ENCODE measurements at places on chromosomes 2 and 18.

- DNase-seq, result no peak
Measured at GRCh38 chr2:215540658-215541057, 104.8 kb upstream of the FN1 start.

- DNase-seq, result no peak
Measured at GRCh38 chr18:78583739-78584458, 395.7 kb upstream of the SALL3 start.

- no peak for DNase-seq
Measured at GRCh38 chr2:52311862-52312261, 1279.9 kb upstream of the NRXN1 start.

- peak; percentile 84 for DNase-seq
Measured at GRCh38 chr2:113876503-113877387, 13.1 kb upstream of the ACTR3 start.

GRCh38 chr18:62264984-62265383 is 60.1 kb upstream of the TNFRSF11A start:
- DNase-seq, result no peak

GRCh38 chr2:236644502-236644911 is 74.9 kb downstream of the ACKR3 start:
- DNase-seq, result no peak

GRCh38 chr2:173955004-173955403 is 10.2 kb downstream of the SP3 start:
- DNase-seq, result no peak

DNA sequence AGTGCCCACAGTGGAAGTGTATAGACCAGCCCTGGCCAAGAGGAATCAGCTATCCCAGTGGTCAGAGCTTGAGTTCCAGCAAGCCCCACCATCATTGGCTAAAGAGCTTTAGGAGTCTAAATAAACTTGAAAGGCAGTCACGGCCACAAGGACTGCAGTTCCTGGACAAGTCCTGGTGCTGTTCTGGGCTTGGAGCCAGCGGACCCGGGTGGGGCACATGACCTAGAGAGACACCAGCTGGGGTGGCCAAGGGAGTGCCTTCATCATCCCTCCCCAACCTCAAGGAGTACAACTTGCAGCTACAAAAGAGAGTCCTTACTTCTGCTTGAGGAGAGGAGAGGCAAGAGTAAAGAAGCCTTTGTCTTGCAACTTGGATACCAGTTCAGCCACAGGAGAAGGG is 439.8 kb upstream of the TMEFF2 start:
- DNase-seq, result no peak

DNA sequence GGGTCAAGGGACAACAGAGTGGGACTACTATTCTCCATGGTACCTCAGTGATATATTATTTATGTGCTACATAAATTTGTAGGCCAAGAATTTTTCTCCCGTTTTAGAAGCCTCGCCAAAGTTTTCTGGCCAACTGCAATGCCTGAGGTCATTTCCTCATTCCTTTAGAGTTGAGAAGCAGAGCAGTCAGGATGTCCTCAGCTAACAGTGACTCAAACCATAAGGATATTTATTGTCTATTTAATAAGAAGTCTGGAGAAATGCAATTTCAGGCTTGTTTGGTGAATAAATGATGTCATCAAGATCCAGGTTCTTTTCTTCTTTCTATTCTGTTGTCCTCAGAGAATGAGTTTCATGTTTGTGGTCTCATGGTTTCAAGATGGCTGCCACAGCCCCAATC is 91.0 kb downstream of the ADCYAP1 start:
- DNase-seq, result no peak

DNA sequence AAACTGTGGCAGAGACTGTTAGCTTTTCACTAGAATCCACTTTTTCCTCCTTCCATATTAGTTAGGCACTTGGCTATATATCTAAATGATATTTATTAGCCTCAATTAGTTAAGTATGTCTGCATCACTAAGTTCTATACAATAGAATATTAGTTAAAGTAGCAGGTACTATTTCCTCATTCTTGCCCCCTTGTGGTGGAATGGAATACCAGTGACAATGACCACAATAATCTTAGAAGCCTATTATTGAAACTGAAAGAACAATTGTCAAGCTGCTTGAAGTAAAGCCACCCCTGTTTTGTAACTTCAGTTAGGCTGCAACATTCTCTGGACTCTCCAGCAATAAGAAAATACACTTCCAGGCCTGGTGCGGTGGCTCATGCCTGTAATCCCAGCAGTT is 476.3 kb upstream of the VWC2L start:
- DNase-seq, result peak; percentile 3

- no peak for DNase-seq
Measured at GRCh38 chr2:30987566-30987965, 150.7 kb downstream of the GALNT14 start.

DNA sequence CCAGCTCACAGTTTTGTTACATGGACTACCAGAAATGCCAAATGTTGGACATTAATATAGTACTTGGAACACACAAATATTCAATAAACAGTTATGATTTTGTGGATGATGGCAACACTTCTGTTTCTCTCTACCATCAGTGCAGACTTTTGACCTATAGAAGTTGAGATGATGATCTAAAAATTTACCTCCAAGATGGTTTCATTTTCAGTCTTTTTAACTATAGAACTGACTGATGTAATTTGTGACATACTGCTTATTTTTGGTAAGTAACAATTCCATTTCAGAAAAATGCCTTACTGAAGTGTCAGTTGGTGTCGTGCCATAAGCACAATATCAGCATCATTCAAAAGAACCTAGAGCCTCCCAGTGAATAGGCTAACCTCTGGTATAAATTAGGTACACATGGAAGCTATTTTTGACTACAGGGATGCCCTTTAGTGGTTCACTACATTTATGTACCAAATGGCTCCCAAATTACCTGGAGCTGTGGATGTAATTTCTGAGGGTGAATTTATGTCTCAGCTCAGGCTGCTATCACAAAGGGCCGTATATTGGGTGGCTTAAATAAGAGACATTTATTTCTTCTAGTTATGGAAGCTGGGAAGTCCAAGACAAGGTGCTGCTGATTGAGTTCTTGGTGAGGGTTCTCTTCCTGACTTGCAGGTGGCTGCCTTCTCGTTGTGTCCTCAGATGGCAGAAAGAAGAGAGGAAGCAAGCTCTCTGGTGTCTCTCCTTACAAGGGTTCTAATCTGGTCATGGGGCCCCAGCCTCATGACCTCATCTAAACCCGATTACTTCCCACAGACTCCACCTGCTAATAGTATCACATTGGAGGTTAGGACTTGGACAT is 66.5 kb downstream of the ALPK2 start:
- DNase-seq, result no peak

GRCh38 chr18:24456549-24456948 is 3.9 kb upstream of the HRH4 start:
- DNase-seq, result no peak

GRCh38 chr2:147925886-147926285 is 81.1 kb downstream of the ACVR2A start:
- no peak for DNase-seq

- no peak for DNase-seq
Measured at GRCh38 chr2:39476524-39476923, 39.4 kb upstream of the MAP4K3 start.

DNA sequence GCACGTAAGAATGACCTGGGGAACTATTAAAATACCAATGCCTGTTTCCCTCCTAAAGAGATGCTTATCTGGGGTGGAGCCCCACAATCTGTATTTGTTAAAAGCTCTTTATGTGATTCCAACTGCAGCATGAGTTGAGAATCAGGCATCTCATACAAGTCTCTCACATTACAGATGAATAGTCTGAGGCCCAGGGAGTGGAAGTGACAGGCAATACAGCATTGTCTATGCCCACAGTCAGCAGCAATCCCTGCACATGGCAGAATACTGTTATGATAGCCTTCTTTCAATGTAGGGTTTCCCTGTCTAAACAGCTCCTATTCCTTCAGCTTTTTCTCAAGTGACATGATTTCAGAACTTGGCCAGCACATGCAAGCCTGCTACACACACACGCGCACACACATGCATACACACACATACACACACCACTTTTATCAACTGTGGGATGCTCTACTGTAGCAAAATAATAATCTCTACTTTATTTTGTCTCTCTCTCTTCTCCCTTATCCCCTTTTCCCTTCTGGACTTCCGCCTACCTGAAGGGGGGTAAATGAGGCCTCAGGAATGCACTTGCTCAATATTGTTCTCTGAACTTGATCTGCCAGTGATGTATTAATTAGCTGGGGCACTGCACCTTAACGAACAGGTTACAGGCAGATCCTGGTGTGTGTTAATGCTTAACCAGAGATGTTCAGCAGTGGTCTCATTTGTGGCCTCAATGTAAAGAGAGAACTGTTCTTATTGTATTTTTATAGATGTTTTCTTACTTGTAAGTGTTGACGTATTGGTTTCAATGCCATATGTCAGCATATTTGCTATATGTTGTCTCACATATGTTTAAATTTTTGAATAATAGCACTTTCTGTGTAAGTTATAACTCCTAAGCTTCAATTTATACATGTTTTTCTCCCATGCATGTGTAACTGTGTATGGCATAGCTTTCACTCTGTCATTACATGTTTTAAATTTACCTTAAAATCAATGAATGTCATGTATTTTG is 116.0 kb downstream of the SETBP1 start:
- DNase-seq, result no peak

DNA sequence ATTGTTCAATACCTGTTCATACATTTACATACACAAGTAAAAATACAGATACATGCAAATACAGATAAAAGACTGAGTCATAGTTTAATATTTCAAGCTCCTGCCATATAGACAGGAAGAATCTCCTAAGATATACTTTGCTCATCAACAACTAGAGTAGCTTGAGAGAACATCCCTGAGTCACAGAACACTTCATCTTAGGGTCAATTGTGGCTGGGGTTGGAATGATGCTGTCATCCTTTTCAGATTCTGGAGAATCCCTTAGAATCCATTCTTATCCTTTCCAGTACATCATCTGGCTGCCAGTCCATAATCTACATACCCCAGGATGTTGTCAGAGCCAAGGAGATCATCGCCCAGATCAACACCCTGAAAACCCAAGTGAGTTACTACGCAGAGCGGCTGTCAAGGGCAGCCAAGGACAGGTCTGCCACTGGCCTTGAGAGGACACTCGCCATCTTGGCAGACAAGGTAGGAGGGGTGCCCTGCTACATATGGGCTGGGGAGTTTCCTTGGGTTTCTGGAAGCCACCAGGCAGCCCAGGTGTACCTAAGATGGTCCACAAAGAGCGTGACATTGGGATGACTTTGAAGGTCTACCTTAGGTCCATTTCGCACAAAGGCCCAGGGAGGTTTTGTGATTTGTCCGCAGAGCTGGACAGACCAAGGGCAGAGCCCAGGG is 55.7 kb downstream of the COA5 start:
- no peak for DNase-seq

GRCh38 chr2:18830962-18831361 is 241.6 kb upstream of the NT5C1B start:
- no peak for DNase-seq

GRCh38 chr2:110197452-110197851 is 7.4 kb downstream of the NPHP1 start:
- DNase-seq, result no peak

DNA sequence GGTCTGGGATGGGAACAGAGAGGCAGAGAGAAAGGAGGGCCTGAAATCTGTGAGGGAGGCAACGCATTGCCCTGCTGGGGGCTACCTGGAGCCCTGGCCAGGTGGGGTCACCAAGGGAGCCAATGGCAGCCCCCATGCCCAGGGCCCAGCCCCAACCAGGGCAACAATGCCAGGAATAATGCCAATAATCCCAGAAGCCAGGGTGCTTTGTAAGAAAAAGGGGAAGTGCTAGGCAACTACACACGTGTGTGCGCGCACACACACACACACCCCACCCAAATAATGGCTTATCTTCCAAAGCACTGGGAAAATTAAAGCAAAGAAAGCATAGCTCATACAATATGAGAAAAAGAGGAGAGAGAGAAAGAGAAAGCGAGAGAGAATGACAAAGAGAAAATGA is 7.0 kb upstream of the CLEC4F start:
- no peak for DNase-seq

GRCh38 chr2:199838399-199838798 is 12.6 kb downstream of the FTCDNL1 start:
- DNase-seq, result no peak

- DNase-seq, result no peak
Measured at GRCh38 chr18:72866901-72867745, 664 bp downstream of the NETO1 start.

GRCh38 chr2:130836501-130837174 is at the start of gene ARHGEF4:
Gene ARHGEF4, plus strand, starts transcription at chr2:130836914. Its CDS starts 40 bp downstream, at chr2:130836954.
- DNase-seq, result peak; percentile 44

DNA sequence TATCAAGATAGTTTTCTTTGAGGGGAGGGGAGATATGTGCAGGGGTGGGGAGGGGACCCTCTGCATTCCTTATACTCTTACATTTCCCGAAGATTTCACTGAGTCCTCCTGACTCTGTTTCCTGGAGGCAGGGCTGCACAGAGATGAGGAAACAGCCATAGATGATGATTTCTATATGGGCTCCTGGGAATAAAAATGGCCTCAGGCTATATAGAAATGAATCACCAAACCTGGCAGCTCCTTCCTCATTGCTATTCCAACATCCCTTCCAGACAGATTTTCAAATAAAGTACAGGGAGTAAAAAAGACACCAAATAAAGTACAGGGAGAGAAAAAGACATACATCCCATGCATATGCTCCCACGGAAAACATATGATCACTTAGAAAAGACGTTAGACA is 474.8 kb upstream of the RAB6C start:
- no peak for DNase-seq

DNA sequence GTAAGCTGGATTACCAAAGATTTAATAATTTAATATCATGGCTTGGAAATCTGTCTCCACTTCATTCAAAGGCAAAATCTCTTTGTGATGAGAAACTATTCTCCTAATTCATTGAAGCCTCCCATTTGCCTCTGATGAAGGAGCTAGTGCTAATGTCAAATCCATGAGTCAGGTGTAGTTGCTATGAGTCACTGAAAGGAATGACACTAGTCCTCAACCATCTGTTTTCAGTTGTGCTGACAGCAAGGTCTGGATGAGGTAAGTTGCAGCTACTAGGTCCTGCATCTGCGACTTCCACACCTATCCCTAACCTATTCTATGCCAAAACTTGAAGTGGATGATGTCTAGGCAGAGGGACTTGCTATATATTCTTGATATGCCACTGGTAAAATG is 324.0 kb upstream of the UBE2E3 start:
- DNase-seq, result no peak

- peak; percentile 35 for DNase-seq
Measured at GRCh38 chr2:152715854-152716428, 1.3 kb downstream of the PRPF40A start.

GRCh38 chr2:170122883-170123547 is 54.9 kb upstream of the MYO3B start:
- DNase-seq, result no peak

GRCh38 chr2:17538022-17538843 is 2.3 kb upstream of the VSNL1 start:
- no peak for DNase-seq

DNA sequence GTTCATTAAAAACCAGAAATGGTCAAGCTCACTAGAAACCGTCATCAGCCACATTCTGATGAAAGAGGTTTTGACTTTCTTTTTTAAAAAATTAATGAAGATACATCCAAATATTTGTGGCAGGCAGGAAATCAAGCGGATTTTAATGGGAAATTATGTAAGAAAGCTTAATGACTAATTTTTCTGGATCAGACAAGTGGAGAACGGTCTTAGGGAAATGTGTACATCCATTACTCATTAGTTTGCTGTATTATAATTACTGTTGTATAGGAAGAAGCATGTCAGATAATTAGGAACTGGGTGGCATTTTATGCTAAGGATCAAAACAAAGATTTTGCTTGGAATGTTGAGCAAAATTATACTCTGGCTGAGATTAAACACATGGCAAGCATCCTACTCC is 39.4 kb downstream of the AGAP1 start:
- no peak for DNase-seq

GRCh38 chr2:68387408-68388350 is 22.6 kb downstream of the PLEK start:
- peak; percentile 29 for DNase-seq

GRCh38 chr18:50753311-50753710 is 66.5 kb downstream of the MRO start:
- no peak for DNase-seq
